ENCODE measurements at places on chromosomes 3 and 15. TPM values are rescaled to one million over a fixed set of nuclear protein-coding genes. Genes with fewer than 3 reads are reported as not detected.

LRRC49 gene
- 0.08 TPM for polyA plus RNA-seq

DLL4 gene
- polyA plus RNA-seq = 0.05 TPM

- no peak overlapping the region for H3K4me3 ChIP-seq
- peak; percentile 58 for DNase-seq
- peaks cover 9% of the 10 kb centered on the region for H3K27me3 ChIP-seq
These were observed 384.9 kb upstream of the THBS1 start for GRCh38 chr15:39195961-39196486.

SCG3 gene
- not detected for polyA plus RNA-seq

COL6A5 gene
- not detected for polyA plus RNA-seq

C2CD4B gene
- polyA plus RNA-seq = not detected

KLHL40 gene
- polyA plus RNA-seq = not detected

GRCh38 chr3:129829640-129830039, 63.9 kb downstream of the TMCC1 start:
- H3K4me1 ChIP-seq = peaks cover 19% of the 10 kb centered on the region
- H3K27me3 ChIP-seq = no peaks in the 10 kb centered on the region

ZPLD1 gene
- polyA plus RNA-seq = not detected

SORD gene
- 22.6 TPM for polyA plus RNA-seq

UPK1B gene
- not detected for polyA plus RNA-seq

GRCh38 chr3:189076449-189076848, 95.3 kb upstream of the TPRG1 start:
- no peak overlapping the region for H3K27ac ChIP-seq
- H3K36me3 ChIP-seq = no peaks in the 10 kb centered on the region
- no peaks in the 10 kb centered on the region for H3K4me1 ChIP-seq
- H3K27me3 ChIP-seq = no peaks in the 10 kb centered on the region
- no peak for DNase-seq

C15orf62 gene
- polyA plus RNA-seq = not detected

GRCh38 chr3:197430934-197431333, 124.8 kb downstream of the BDH1 start:
- H3K36me3 ChIP-seq = no peaks in the 10 kb centered on the region
- no peak for DNase-seq
- H3K4me1 ChIP-seq = peaks cover 4% of the 10 kb centered on the region

DNA sequence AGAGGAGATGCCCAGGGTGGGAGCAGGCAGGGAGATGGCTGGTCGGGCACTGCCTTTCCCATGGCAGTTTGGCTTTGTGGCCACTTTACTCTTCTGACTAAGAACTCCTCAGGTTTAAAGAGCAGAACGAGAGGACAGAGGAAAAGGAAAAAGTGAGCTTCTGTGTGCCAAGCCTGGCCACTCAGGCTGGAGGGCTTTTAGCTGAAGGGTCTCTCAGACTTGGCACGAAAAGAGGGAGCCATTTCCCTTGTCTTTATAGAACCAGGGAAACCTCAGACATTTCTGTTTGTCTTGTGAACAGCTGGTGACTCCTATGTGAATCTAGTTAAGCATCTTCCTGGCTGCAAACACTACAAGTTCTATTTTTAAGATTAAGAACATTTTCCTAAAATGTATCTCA, 23.3 kb upstream of the PSMD6 start:
- H3K4me1 ChIP-seq = peaks cover 7% of the 10 kb centered on the region
- no peak for DNase-seq
- peaks cover 2% of the 10 kb centered on the region for H3K27me3 ChIP-seq
- no peak overlapping the region for H3K27ac ChIP-seq
- H3K36me3 ChIP-seq = no peaks in the 10 kb centered on the region

ZNF502 gene
- polyA plus RNA-seq = 0.28 TPM

DNA sequence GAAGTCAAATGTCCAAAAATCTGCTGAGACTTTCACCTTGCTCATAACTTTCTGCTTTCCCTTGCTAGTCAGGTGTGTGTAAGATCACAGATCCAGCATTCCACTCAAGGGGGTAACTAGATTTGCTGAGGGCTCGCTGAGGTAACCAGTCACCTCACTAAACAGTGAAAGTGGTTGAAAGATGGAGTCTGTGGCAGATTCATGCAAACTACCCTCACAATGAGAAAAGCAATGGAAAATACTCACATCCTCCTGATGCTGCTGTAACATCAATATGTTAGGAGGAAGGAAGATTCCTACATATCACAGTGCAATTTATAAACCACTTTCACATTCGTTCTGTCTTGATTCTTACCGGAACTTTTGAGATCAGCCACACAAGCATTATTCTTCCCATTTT, 174.3 kb upstream of the BCL6 start:
- H3K4me1 ChIP-seq = peaks cover 61% of the 10 kb centered on the region
- peak overlapping the region; percentile 18 for H3K27ac ChIP-seq
- peak overlapping the region; percentile 69 for H3K4me3 ChIP-seq
- no peaks in the 10 kb centered on the region for H3K27me3 ChIP-seq
- peak; percentile 63 for DNase-seq

DNA sequence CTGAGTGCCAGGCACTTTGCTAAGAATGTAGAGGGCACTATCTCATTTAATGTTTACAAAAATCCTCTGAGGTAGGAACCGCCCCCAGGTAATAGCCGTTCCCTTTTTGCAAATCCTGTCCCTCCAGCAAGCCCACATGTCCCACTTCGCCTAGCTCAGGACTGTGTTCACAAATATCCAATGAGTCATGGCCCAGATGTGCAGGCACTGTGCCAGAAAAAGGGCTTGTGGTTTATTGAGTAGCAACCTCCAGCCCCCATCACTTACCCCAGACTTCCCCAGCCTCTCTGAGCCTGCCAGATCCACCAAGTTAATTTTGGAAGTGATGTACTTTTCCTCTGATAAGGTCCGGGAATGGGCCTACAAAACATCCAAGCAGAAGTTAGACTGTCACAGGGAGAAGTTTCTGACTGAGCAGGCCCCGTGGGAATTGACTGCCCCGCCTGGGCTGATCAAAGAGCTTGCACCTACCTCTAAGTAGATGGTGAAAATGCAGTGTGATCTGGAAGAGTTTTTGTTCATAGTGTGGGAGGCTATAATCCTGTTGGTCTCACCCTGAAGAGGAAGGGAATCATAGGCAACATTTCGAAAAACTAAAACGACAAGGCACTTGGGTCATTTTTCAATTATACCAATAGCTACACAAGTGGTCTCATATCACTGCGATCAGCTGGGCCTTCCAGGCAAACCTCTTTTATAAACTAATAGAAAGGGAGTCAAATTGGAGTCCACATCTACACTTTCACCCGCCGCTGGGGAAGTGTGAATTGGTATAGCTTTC, 15.7 kb downstream of the KIF9 start:
- H3K36me3 ChIP-seq = no peaks in the 10 kb centered on the region
- no peak overlapping the region for H3K27ac ChIP-seq
- DNase-seq = peak; percentile 56
- H3K4me1 ChIP-seq = peaks cover 20% of the 10 kb centered on the region

DNA sequence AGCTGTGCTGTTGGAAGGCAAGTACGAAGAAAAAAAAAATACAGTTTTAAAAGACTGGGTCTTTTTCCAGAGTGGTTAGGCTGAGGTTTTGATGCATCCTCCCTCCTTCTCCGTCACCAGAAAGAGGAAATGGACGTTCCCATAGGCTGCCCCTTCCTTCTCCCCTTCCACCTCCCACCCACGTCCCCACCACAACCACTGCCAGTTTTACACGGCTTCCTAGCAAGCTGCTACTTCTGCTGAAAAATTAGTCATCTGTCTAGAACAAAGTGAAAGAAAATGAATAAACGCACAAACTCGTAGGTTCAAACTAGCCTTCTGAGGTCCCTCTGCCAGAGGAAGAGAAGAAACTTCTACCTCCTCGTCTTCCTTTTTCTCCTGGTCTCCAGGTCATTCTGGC, 71.6 kb upstream of the RPL35A start:
- peaks cover 49% of the 10 kb centered on the region for H3K36me3 ChIP-seq
- H3K27me3 ChIP-seq = no peaks in the 10 kb centered on the region
- peaks cover 13% of the 10 kb centered on the region for H3K4me1 ChIP-seq
- peak overlapping the region; percentile 58 for H3K27ac ChIP-seq
- peak; percentile 13 for DNase-seq

- H3K27ac ChIP-seq = no peak overlapping the region
- no peak overlapping the region for H3K4me3 ChIP-seq
- H3K27me3 ChIP-seq = no peaks in the 10 kb centered on the region
- no peak for DNase-seq
These were observed 170.0 kb downstream of the SEMA6D start for GRCh38 chr15:47887241-47887800.

IGF2BP2 gene
- polyA plus RNA-seq = 1.2 TPM

DNA sequence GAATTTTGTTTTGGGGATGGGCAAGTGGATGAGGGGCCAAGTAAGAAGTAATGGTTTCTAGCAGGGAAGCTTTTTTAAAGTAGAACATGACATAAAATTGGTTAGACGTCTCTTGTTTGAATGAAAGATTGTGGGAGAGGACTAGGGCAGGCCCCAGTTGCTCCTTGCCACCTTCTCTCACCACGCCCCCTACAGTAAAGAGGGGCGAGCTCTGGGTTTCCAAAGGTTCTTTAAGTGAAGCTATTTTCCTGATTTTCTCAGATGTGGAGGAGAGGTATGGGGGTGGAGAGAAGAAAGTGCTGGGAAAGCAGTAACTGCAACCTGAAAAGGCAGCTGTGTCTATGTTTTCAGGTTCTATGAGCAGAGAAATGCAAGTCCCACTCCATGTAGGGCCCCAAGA, 32.6 kb upstream of the SKIL start:
- DNase-seq = no peak
- H3K36me3 ChIP-seq = no peaks in the 10 kb centered on the region
- peaks cover 22% of the 10 kb centered on the region for H3K4me1 ChIP-seq

PCSK6 gene
- not detected for polyA plus RNA-seq

DNA sequence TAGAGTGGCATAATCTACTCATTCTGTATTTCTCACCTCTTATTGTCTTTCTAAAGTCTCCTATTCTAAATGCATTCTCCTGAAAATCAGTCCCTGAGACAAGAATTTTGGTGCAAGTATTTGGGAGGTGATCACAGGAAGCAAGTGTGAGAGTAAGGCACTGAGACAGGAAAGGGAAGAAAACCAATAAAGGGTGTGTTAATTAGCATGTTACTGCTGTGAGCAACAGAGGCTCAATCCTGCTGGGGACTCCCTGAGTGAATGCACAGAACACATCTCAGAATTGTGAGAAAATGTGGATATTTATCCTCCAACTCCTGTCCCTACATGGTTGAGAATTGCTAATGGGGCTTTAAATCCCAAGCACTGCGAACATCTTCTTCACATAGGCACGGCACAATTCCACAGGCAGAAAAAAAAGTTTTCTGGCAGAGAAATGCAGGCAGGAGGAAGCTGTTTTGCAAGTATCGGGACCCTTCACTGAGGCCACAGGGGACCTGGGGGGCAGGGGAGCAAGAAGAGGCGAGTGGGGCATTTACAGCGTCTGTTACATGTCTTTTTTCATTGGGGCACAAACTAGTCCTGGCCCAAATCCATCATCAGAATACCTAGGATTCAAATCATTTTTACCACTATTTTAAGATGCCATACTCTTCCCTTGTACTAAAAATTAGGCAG, 27.2 kb upstream of the STT3B start:
- no peaks in the 10 kb centered on the region for H3K27me3 ChIP-seq
- H3K27ac ChIP-seq = no peak overlapping the region
- H3K36me3 ChIP-seq = no peaks in the 10 kb centered on the region
- H3K4me3 ChIP-seq = no peak overlapping the region
- no peak for DNase-seq
- peaks cover 5% of the 10 kb centered on the region for H3K4me1 ChIP-seq

WNT7A gene
- polyA plus RNA-seq = not detected

- H3K36me3 ChIP-seq = no peaks in the 10 kb centered on the region
- no peaks in the 10 kb centered on the region for H3K27me3 ChIP-seq
- no peak overlapping the region for H3K4me3 ChIP-seq
These were observed 52.3 kb upstream of the CGNL1 start for GRCh38 chr15:57323806-57324589.

DNA sequence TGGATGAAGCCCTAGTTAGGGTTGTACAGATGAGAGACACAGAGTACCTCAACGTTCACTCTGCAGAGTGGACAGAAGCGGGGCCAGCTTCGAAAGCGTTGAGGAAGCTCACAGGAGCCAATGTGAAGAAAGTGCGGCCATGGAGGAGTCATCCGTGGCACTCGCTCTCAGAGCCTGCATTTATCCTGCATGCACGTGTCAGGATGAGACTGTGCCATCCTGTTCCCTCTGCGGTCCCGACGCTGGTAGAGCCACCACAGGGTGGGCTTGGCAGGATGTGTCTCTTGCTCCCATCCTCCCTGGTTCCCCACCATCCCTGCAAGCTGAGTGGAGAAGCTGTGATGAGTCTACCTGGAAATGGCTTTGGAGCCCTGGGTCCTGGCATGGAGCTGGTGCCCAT, 39.3 kb downstream of the KLHL25 start:
- H3K27me3 ChIP-seq = no peaks in the 10 kb centered on the region
- peaks cover 6% of the 10 kb centered on the region for H3K4me1 ChIP-seq
- H3K27ac ChIP-seq = no peak overlapping the region
- no peak overlapping the region for H3K4me3 ChIP-seq
- H3K36me3 ChIP-seq = no peaks in the 10 kb centered on the region
- no peak for DNase-seq

RBP2 gene
- polyA plus RNA-seq = not detected

IQCF5 gene
- polyA plus RNA-seq = not detected

ALDH1A2 gene
- polyA plus RNA-seq = 0.05 TPM

HAPLN3 gene
- polyA plus RNA-seq = 0.65 TPM

SEMA5B gene
- not detected for polyA plus RNA-seq

- no peak for DNase-seq
- no peak overlapping the region for H3K4me3 ChIP-seq
- no peaks in the 10 kb centered on the region for H3K36me3 ChIP-seq
- H3K27me3 ChIP-seq = no peaks in the 10 kb centered on the region
- peaks cover 24% of the 10 kb centered on the region for H3K4me1 ChIP-seq
- H3K27ac ChIP-seq = no peak overlapping the region
These were observed 101.4 kb upstream of the TRPM1 start for GRCh38 chr15:31202953-31203352.

- H3K4me3 ChIP-seq = no peak overlapping the region
- no peak for DNase-seq
- peak overlapping the region; percentile 61 for H3K27ac ChIP-seq
- no peaks in the 10 kb centered on the region for H3K27me3 ChIP-seq
These were observed 10.3 kb upstream of the IL12A start for GRCh38 chr3:159978353-159978752.

GRCh38 chr3:154144825-154145465, 23.8 kb downstream of the ARHGEF26 start:
- no peak overlapping the region for H3K27ac ChIP-seq
- no peaks in the 10 kb centered on the region for H3K36me3 ChIP-seq
- no peak overlapping the region for H3K4me3 ChIP-seq
- no peaks in the 10 kb centered on the region for H3K4me1 ChIP-seq
- no peak for DNase-seq

CSPG5 gene
- polyA plus RNA-seq = not detected

SLC7A14 gene
- not detected for polyA plus RNA-seq

GRCh38 chr3:157376603-157377300, 59.9 kb upstream of the PTX3 start:
- H3K4me1 ChIP-seq = no peaks in the 10 kb centered on the region
- H3K27ac ChIP-seq = no peak overlapping the region
- no peaks in the 10 kb centered on the region for H3K27me3 ChIP-seq
- H3K4me3 ChIP-seq = no peak overlapping the region
- H3K36me3 ChIP-seq = no peaks in the 10 kb centered on the region

PLSCR5 gene
- polyA plus RNA-seq = not detected

GRCh38 chr3:11621077-11621476, 22.6 kb downstream of the VGLL4 start:
- no peak overlapping the region for H3K4me3 ChIP-seq
- H3K36me3 ChIP-seq = no peaks in the 10 kb centered on the region
- no peak overlapping the region for H3K27ac ChIP-seq
- no peak for DNase-seq
- H3K27me3 ChIP-seq = no peaks in the 10 kb centered on the region
